ENCODE measurements at places on chromosomes 2 and 18.

GRCh38 chr2:60441800-60442199, 111.7 kb downstream of the BCL11A start:
- no peak for DNase-seq

- DNase-seq, result no peak
These were observed 591.7 kb downstream of the BCL11A start for GRCh38 chr2:59961746-59962145.

DNA sequence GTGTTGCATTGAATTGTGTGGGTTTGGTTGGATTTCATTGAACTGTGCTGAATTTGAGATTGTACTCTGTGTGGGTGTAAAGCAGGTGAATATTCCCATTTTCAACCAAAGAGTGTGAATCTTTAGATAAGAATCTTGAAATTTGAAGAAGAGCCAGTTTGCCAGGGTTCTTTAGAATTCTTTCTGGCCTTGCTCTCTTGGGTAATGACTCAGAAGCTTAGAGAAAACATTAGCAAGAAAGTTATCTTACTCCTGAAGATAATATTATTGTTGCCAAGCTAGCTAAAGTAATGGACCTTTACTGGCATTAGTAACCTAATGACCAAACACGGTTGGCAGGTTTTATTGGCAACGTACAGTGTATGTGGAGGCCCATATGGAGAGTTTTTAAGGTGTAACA, 46.4 kb upstream of the SIX3 start:
- no peak for DNase-seq

DNA sequence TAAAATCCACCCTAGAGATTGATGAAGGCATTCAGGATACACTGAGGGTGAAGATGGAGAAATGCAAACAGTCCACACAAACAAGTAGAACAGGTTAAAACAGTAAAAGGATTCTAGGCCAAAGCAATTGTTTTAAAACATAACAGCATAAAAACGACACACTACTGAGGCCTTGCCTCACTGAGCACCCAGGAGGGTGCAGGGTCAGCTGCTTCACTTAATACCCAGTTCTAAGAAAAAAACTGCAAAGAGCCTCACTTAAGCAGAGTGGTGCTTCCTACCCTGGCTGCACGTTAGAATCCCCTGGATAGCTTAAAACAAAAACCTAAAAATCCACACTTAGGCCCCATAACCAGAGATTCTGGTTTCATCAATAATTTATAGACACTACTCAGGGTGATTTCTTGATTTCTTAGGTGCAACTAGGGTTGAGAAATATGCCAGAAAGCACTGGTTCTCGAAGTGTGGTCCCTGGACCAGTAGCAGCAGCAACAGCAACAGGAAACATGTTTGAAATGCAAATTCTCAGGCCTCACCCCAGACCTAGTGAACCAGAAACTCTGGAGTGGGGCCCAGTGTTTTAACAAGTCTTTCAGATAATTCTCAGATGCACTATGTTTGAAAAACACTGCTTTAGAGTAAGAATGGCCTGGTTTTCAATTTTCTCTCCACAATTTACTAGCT, 279.1 kb downstream of the ZEB2 start:
- no peak for DNase-seq

DNA sequence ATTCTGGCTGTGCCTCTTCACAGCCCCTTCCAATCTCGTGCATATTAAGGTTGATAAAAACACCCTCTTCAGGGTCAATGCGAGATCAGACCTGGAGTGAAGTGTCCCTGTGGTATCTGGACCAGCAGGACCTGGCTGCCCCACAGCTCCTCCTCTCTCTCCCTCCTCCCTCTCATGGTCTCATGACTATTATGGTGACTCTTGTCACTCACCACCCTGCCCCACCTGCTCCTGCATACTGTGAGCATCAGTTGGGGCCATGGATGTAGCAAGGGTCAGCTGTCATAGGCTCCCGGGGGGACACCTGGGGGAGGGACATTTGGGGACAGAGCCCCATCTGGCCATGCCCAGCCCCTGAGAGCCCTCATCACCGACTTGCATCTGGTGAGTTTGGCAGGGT, 50.2 kb downstream of the ODC1 start:
- no peak for DNase-seq

DNA sequence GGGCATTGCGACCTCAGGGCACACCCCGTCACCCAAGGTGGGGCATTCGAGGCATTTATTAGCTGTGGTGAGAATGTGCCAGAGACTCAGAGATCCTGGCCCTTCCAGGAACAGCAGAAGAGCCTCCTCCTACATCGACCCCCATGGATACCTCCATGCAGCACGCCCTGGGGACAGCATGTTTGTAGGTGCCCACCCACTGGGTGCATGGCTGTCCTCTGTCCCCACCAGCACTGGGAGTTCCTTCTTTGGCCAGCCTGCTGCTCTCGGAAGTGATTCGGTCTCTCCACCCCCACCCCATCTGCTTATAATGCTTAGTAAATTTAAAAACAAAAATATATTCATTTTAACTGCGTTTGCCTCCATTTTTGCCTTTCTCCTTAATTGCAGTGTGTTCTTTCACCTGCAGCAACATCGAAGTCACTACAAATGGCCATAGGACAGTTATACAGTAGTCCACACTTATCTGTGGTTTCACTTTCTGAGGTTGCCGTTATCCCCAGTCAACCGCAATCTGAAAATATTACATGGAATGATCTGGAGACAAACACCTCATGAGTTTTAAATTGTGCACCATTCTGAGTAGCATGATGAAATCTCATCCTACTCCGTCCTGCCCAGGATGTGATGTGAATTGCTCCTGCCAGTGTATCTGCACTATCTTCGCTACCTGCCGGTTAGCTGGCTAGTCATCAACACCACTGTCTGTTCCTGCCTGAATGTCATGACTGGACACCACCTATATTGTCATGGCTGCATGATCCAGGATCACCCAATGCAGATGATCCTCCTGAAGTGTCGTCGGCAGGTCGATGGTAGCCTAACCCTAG, 29.6 kb upstream of the ZCCHC2 start:
- no peak for DNase-seq

All from activated CD8-positive, alpha-beta memory T cell treated with anti-CD3 and anti-CD28 coated beads for 48 hours (primary cell).